LoVo (cell line): ENCODE measurements at places on chromosomes 7 and 10.
A peak's percentile ranks its signal among the peaks of the same experiment; 100 is the strongest.

DNA sequence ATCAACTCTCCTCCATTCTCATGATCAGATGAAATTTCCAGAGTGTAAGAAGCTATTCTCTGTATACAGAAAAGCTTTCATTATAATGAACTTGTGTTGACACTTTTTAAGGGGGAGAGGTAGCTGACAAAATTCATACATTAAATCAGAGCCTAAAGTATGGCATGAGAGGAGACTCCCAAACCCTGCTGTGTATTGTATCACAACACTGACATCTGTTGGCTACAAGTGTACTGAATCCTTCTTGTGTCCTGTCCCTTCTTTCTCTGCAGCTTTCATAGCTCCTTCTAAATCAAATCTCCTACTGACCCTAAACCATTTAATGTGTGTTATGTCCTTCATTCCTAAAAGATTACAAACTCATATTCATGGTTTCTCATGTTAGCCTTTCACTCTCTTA lies 70.9 kb downstream of the GCC1 start:
- DNase-seq, result peak; percentile 39

DNA sequence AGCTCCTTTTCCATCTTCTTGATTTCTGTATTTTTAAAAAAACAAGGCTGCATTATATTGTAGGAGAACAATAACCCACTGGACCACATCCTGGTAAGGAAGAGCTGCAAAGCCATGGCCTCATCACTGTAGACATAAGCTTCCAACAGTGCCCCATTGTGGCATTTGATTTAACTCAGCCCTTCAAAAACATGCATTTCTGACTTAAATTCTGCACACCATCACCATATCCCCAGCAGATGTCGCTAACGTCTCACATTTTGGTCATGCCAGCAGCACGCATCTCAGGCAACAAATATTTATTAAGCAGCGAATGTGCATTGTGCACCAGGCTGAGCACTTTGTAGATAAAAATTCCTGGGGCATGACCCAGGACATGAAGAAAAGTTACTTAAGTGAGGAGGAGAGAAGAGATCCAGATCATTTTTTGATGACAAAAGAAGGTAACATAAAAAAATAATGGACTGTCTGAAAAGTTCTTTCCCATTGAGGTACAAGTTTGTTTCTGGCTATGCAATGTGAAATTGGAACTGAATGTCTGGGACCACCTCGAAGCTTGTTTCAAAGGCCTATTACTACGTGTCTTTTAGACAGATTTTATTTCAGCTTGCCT lies 164.6 kb upstream of the CDCA7L start:
- DNase-seq, result peak; percentile 65

DNA sequence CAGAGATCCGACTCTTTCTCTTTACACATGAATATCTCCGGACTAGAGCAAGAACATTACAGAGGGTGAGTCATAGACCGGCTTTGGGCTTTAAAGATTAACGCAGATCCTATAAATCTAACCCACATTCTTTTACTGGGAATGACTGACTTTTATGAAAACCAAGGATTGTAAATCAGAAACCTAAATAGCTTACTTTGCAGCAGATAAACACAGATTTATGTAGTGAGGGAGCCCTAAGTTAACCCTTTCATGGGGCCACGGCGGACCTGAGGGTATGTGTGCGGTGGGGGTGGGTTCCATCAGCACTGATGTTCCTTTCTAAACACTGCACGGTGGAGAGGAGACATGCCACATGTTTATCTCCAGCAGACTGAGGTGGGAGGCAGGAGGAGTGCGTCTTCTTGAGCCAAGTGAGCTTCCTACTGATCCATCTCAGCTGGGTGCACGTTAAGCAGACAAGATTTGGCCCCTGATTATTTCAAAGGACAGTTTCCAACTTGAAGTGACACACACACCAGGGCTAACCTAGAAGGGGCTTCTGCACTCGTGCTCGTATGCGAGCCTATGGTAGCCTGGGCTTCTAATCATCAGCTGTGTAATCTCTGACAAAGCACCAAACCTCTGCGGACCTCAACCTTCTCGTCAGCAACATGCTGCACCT lies 127.6 kb downstream of the WDR11 start:
- peak; percentile 77 for DNase-seq

DNA sequence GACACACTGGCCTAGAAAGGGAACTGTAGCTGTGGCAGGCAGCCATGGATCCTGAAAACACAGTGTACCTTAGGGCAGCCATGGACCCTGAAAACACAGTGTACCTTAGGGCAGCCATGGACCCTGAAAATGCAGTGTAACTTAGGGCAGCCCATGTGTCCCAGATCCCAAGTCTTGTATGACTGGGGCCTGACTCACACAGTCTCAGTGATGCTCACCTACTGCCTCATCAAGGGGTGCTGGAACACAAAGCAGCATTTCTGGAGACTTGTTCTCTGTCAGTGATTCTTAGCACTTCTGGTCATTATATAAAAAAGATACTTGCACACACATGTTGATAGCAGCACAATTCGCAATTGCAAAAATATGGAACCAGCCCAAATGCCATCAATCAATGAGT lies 70.2 kb upstream of the LAMB4 start:
- DNase-seq, result no peak

- DNase-seq, result no peak
Observed at GRCh38 chr7:42572561-42572960, 335.6 kb upstream of the GLI3 start.

GRCh38 chr10:35639021-35639727 lies 2.9 kb downstream of the FZD8 start:
- DNase-seq, result no peak

DNA sequence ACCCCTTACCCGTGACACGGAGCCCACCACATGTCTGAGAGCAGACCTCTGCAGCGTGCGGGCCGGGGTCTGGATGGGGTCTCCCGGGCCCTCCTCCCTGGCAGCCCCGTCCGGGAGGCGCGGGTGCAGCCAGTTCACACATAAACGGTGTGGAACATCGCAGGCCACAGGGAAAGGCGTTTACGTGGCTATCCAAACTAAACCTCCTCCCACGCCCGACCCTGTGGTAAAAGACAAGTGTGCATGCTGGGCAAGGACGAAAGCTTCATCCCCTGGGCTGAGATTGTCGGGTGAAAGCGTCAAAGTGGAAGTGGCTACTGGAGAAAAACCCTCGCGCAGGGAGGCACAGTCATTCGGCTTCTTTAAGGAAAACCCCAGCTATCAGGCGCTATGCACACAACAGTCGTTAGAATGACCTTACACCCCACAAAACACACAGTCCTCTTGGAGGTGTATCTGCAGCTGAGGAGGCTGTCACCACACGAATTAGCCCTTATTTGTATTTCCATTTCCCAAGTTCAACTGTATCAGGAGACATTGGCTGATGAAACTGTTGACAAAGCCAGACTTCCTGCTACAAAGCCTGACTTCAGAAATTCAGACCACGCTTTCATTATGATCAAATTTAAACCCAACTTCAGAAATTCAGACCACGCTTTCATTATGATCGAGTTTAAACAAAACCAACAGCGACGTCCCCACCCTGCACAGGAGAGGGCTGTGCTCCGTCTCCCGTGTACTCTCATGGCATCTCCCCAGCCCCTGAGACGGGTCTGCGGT lies 15.3 kb downstream of the GPER1 start:
- no peak for DNase-seq

GRCh38 chr7:30977896-30978564 lies 14.3 kb downstream of the GHRHR start:
- peak; percentile 37 for DNase-seq

GRCh38 chr7:47314728-47315607 lies 266.9 kb downstream of the TNS3 start:
- no peak for DNase-seq

DNA sequence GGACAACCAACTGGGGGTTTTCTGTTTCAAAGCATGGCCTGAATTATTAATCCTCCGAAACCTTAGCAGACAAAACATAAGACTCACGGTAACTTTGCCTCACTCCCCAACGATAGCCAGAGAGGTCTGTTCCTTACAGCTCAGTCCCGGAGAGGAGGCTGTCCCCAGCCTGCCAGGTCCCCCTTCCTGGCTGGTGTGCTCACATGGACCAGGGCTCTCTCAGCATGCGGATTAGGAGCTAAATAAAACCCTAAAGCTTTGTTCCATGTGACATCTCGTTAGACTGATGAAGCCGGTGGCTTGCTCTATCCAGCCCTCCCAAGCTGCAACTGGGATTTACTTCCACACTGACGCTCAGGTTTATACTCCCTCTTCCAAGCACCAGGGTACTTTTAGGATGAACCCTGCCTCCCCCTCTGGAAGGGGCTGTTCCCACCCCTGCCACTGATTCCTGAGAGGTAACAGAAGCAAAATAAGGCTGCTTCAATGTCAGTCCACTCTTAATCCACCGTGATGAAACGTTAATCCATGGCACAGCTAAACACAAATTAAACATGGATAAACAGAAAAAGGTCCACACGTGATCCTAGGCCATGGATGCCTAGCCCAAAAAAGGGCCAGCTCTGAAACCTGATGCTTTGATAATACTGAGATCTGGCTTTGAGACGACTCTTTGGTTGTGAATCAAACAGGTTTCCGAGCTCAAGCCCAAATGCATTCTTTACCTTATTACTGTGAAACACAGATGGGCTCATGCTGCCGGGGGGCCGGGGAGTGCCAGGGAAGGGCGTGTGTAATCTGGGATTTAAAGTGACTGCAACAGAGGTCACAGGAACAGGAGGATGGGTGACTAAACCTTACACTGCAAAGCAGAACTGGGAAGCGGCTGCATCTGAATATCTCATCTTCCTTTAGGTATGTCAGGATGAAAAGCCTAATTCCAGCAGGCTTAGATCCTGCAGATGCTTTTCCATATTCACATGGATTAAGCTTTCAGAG lies 86.2 kb downstream of the ZRANB1 start:
- no peak for DNase-seq

GRCh38 chr7:484356-485101 lies 35.1 kb downstream of the PDGFA start:
- DNase-seq, result no peak

DNA sequence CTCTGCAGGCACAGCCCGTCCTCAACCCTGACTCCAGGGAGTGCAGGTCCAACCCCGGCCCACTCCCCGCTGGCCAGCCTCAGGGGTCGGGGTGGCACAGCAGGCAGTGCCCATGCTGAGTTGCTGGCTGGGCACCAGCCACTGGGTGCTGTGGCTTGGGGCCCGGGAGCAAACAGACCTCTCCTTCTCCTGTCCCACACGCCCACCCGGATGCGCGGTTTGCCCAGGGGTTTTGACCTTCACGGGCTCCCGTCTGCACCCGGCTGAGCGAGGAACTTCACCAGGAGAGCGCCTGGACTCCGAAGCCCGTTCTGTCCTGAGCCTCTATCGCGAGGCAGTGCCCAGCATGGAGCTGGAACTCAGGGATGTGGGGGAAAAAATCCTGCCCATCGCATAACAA lies 2.6 kb upstream of the GRIFIN start:
- DNase-seq, result no peak

DNA sequence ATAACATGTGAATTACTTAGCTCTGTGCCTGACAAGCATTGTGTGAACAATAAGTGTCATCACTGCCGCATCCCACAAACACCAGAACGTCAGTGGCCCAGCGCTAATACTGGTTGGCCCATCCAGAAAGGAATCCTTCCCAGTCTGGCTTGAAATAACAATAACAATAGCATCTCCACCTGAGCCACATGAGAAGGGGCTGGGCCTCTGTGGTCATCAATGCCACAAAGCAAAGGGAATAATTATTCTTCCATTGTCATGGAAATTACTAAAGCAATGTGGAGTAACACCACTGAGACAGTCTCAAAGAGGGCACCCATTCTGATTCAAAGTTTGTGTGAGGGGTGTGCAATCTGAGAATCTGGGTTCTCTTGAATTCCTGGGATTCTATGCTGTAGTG lies 105.7 kb upstream of the INHBA start:
- DNase-seq, result no peak

- no peak for DNase-seq
Observed at GRCh38 chr7:30976381-30976780, 12.6 kb downstream of the GHRHR start.

DNA sequence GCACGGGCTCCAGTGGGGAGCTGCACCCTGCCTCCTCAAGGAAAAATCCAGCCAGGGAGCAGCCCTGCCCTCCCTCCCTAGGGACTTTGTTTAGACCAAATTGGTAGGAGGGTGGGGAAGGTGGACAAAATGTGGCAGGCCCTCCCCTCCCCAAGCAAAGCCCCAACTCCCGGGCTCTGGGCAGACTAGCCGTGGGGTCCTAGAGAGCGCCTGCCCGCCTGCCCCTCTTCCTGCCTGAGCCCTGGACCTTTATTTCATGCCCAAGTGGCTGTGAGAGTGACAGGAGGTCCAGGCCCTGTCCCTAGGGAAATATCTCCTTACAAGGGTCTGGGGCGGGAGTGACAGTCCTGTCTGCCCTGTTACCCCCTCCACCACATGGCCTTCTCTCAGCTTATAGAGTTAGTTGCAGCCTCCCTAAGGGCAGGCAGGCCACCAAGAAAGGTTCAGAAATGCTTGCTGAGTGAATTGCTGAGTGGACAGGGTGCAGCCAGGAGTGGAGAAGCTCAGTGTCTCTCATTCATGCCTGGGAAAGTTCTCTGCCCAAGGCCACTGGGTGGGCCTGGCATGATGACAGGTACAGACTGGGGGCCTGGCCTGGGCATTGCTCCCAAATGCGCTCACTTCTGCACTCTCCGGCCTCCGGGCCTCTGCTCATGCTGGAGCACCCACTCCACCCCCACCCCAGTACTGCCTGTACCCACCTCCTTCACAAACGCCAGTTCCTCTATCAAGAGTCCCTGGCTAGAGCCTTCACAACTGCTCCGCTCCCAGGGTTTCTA lies 25.2 kb downstream of the DNAJB12 start:
- no peak for DNase-seq
